Breast epithelium (tissue), 4 donors: ENCODE measurements at places on chromosomes 6 and 20. TPM values are rescaled to one million over a fixed set of nuclear protein-coding genes. Genes with fewer than 3 reads are reported as not detected.

EPHA7 gene
- total RNA-seq = 0.66 TPM

HLA-DOA gene
- total RNA-seq = 3.3 TPM

BPIFA1 gene
- total RNA-seq = not detected

LCA5 gene
- total RNA-seq = 8.2 TPM

SPTLC3 gene
- total RNA-seq = 11.1 TPM
